Heart right ventricle (tissue), 16 donors: ENCODE measurements at places on chromosomes 2 and 18. TPM values are rescaled to one million over a fixed set of nuclear protein-coding genes. Genes with fewer than 3 reads are reported as not detected.

GRCh38 chr2:70939001-70939838, 3.5 kb downstream of the ATP6V1B1 start:
- no peaks in the 10 kb centered on the region for H3K27me3 ChIP-seq
- no peaks in the 10 kb centered on the region for H3K36me3 ChIP-seq

GRCh38 chr2:15548974-15549373, 12.2 kb downstream of the NBAS start:
- no peaks in the 10 kb centered on the region for H3K27me3 ChIP-seq
- no peaks in the 10 kb centered on the region for H3K4me1 ChIP-seq
- no peaks in the 10 kb centered on the region for H3K36me3 ChIP-seq
- H3K4me3 ChIP-seq, result no peak overlapping the region

LYPD6B gene
- total RNA-seq, result not detected

CNGA3 gene
- not detected for total RNA-seq

DNA sequence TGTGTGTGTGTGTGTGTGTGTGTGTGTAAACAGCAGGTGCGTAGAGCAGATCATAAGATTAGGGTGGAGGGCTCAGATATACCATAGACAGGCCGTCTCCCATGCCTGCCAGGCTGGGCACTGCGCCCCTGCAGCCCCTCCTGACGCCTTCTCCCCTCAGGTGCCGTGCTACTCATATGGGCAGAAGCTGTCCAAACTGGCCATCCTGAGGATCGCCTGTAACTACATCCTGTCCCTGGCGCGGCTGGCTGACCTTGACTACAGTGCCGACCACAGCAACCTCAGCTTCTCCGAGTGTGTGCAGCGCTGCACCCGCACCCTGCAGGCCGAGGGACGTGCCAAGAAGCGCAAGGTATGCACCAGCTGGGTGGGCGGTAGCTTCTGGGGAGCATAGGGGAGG, 10.0 kb downstream of the ATOH8 start:
- no peak overlapping the region for H3K4me3 ChIP-seq
- peaks cover 15% of the 10 kb centered on the region for H3K36me3 ChIP-seq
- peaks cover 87% of the 10 kb centered on the region for H3K4me1 ChIP-seq

GALNT5 gene
- total RNA-seq, result 0.08 TPM

GRCh38 chr2:9735335-9735734, 104.5 kb upstream of the YWHAQ start:
- H3K27me3 ChIP-seq, result no peaks in the 10 kb centered on the region
- H3K36me3 ChIP-seq, result no peaks in the 10 kb centered on the region
- no peak for DNase-seq

GRCh38 chr2:151306621-151307020, 17.2 kb upstream of the NMI start:
- no peak overlapping the region for H3K4me3 ChIP-seq
- H3K4me1 ChIP-seq, result no peaks in the 10 kb centered on the region
- H3K36me3 ChIP-seq, result no peaks in the 10 kb centered on the region
- H3K27ac ChIP-seq, result no peak overlapping the region

DNA sequence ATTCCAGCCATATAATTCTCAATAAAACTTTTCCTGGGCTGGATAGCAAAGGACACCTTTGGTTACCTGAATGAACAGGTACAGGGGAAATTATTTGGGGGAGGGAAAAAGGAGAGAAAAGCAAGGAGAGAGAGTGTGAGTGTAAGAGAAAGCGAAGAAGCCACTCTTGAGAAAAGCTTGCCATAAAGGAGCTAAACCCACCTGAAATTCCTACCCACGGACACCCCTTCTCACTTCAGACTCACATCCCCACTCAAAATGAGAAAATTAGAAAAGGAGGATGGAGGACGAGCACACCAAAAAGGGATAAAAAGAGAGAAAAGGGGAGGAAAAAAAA, 354 bp downstream of the ZEB2 start:
- no peaks in the 10 kb centered on the region for H3K4me1 ChIP-seq
- H3K36me3 ChIP-seq, result no peaks in the 10 kb centered on the region
- peak overlapping the region; percentile 50 for H3K4me3 ChIP-seq

DNA sequence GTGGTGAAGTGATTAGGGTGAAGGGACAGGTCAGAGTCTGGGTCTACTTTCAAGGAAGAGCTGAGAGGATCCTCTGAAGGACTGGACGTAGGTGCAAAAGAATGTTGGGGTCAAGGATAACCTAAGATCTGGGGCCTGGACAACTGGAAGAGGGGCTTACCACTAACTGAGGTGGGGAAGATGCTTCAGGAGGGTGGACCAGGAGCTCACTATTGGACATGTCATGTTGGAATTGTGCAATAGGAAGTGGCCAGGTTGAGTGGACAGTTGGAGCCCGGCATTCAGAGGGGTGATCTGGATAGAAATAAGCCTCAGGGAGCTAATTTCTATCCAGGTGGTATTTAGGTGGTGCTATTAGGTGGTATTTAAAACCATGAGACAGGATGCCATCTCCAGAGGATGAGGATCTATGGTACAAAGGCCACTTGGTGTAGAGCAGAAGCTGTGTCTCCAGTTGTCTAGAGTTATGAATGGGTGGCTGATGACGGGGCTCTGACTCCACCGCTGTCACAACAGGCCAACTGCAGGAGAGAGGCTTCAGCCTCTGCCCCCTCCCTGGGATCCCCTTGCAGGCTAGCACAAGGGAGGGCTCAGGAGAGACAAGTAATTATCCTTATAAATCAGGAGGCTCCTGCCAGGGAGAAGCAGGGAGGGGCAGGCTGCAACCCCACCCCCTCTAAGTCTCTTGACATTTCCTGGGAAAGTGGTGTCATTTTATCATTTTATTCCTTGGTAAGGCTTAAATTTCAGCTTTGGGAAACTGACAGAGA, 158.0 kb downstream of the SMAD7 start:
- DNase-seq, result no peak
- H3K4me3 ChIP-seq, result no peak overlapping the region
- peaks cover 61% of the 10 kb centered on the region for H3K4me1 ChIP-seq
- H3K27ac ChIP-seq, result no peak overlapping the region
- no peaks in the 10 kb centered on the region for H3K36me3 ChIP-seq
- H3K27me3 ChIP-seq, result no peaks in the 10 kb centered on the region

GRCh38 chr18:74797577-74798151, 200.0 kb downstream of the ZNF407 start:
- H3K4me3 ChIP-seq, result no peak overlapping the region
- H3K27ac ChIP-seq, result peak overlapping the region; percentile 69
- peaks cover 8% of the 10 kb centered on the region for H3K4me1 ChIP-seq

NEUROD1 gene
- total RNA-seq, result not detected

DNA sequence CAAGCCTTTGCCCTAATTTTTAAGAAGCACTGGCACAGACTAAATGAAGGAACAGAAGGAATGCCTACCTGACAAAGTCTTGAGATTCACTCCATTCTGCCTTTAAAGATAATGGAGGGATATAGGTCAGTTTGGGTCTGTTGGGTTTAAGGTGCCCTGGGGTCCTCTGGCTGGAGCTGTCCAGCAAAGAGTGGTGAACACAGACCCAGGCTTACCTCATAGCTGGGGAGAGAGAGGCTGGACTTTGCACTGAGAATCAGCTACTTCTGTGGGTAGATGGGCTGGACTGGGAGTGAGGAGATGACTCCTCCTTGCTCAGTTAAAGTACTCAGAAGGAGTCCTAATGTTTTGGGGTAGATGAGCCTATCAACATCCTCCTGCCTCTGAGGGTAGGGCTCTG, 64.4 kb upstream of the CXCR4 start:
- no peak overlapping the region for H3K4me3 ChIP-seq
- no peaks in the 10 kb centered on the region for H3K27me3 ChIP-seq
- no peak overlapping the region for H3K27ac ChIP-seq
- DNase-seq, result no peak
- no peaks in the 10 kb centered on the region for H3K4me1 ChIP-seq

GRCh38 chr2:182717416-182717815, 1.4 kb downstream of the DNAJC10 start:
- no peak overlapping the region for H3K27ac ChIP-seq
- H3K27me3 ChIP-seq, result no peaks in the 10 kb centered on the region
- no peak overlapping the region for H3K4me3 ChIP-seq
- H3K4me1 ChIP-seq, result peaks cover 24% of the 10 kb centered on the region

DNA sequence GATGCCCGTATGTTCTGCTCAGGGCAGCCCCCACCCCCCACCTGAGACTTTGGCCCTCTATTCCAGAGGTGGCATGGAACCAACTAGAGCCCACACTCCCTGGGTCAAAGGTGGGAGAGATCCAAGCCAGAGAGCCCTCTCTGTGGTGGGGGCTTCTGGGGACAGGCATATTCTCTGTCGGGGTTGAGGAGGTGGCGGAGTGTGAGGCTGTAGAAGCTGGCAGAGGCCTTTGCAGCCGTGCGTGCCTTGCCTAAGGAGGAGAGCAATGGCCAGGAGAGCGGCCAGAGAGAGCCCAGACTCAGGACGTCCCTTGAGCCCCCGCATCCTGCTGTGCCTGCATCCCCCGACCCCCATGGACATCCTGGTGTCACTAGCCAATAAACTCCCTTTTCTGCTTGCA, 79.2 kb upstream of the HPCAL1 start:
- H3K36me3 ChIP-seq, result no peaks in the 10 kb centered on the region
- no peak for DNase-seq
- no peak overlapping the region for H3K27ac ChIP-seq
- peaks cover 5% of the 10 kb centered on the region for H3K4me1 ChIP-seq

GRCh38 chr2:10119601-10120157, 2.9 kb upstream of the RRM2 start:
- peaks cover 34% of the 10 kb centered on the region for H3K4me1 ChIP-seq
- no peak overlapping the region for H3K4me3 ChIP-seq
- H3K27me3 ChIP-seq, result peaks cover 11% of the 10 kb centered on the region
- peak overlapping the region; percentile 59 for H3K27ac ChIP-seq
- H3K36me3 ChIP-seq, result no peaks in the 10 kb centered on the region

- no peak overlapping the region for H3K27ac ChIP-seq
- no peak overlapping the region for H3K4me3 ChIP-seq
- H3K4me1 ChIP-seq, result peaks cover 21% of the 10 kb centered on the region
Measured at GRCh38 chr2:72889991-72890390, 2.8 kb downstream of the SPR start.

DNA sequence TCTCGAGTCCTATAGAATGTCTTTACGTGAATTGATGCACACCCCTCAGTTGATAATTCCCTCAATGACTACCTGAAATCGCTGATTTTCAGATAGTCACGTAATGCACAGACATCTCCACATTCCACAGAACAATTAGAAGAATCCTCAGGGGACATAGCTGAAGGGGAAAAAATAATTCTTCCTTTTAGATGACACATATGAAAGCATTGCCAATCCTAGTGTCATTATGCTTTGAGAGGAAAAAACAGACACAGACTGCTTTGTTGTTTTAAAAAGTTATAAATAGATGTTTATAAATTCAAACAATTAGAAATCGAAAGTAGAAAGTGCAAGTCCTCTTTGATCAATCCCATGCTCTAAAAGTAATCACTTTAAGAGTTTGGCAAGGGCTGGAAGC, 100.6 kb upstream of the FN1 start:
- no peak overlapping the region for H3K4me3 ChIP-seq
- H3K4me1 ChIP-seq, result peaks cover 22% of the 10 kb centered on the region
- H3K27me3 ChIP-seq, result no peaks in the 10 kb centered on the region
- DNase-seq, result no peak

- H3K4me3 ChIP-seq, result no peak overlapping the region
- H3K4me1 ChIP-seq, result peaks cover 10% of the 10 kb centered on the region
- no peak for DNase-seq
- H3K36me3 ChIP-seq, result no peaks in the 10 kb centered on the region
- H3K27ac ChIP-seq, result peak overlapping the region; percentile 42
Measured at GRCh38 chr2:171342067-171342413, 91.8 kb downstream of the METTL8 start.

NEB gene
- total RNA-seq, result 19.2 TPM

- H3K27ac ChIP-seq, result no peak overlapping the region
- no peak overlapping the region for H3K4me3 ChIP-seq
- no peaks in the 10 kb centered on the region for H3K27me3 ChIP-seq
- H3K4me1 ChIP-seq, result peaks cover 10% of the 10 kb centered on the region
Measured at GRCh38 chr18:34729264-34729663, 19.2 kb downstream of the DTNA start.

NT5DC4 gene
- total RNA-seq, result not detected

DNA sequence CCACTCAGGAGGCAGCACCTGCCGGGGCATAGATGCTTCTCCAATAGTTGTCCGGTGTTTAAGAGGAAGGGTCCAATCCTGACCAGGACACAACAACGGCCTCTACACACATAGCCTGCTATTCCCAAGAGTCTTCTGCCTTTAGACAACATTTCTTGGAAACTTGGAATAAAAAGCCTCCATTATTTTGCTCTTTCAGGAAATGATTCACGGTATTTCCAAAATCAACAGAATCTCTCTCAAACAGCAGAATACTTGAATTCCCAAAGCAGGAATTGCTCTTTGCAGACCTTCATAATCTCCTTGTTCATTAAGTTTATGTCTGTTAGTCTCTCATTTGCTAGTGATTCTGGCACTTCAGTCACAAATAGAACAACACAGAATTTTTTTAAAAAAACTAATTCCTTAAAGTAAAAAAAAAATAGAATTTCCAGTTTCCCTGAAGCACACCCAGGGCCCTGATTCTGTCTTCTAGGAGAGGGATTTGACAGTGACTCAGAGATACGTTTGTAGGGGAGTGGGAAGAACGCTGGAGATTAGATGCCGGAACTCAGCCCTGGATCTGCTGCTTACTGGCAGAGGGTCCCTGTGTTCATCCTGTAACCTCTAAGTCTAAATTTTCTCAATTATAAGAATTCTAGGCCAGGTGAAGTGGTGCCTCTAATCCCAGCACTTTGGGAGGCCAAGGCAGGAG, 74.7 kb downstream of the NAB1 start:
- no peaks in the 10 kb centered on the region for H3K36me3 ChIP-seq
- no peak overlapping the region for H3K4me3 ChIP-seq
- H3K4me1 ChIP-seq, result peaks cover 14% of the 10 kb centered on the region
- DNase-seq, result peak; percentile 21
- no peaks in the 10 kb centered on the region for H3K27me3 ChIP-seq
- peak overlapping the region; percentile 54 for H3K27ac ChIP-seq

GRCh38 chr2:234682492-234683228, 185.8 kb upstream of the ARL4C start:
- H3K4me3 ChIP-seq, result no peak overlapping the region
- no peaks in the 10 kb centered on the region for H3K36me3 ChIP-seq
- H3K27ac ChIP-seq, result no peak overlapping the region

DNA sequence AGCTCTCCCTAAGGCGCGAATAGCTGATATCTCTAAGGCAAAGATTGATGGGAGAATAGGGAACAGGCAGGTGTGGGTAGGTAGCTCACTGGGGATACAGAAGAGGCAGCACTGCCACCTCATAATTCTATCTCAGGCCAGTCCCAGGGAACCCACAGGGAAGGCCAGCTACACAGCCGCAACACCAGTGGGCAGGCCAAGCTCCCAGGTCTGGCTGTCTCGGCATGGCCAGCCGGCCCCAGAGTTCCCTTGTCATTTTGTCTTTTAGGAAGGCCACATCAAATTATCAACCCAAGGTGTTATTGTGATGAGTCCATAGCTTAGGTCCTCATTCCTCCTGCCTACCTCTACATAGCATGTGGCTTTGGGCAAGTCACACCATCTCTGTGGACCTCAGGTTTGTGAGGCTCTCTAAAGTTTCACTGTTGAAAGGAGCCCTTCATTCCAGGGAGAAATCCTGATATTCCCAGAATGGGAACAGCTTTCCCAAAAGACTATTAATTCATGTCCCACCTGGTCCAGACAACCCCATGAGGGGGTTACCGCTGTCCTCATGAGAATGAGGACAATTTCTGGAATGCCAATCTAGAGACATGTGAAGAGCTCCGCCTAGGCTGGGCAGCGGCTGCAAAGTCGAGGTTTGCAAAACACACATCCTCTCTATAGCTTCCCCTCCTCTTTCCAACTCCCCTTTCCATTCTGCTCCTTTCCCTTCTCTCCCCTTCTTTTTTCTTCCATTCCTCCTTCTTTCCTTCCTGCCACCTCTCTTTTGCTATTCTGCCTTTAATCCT, 287.1 kb upstream of the ID2 start:
- H3K36me3 ChIP-seq, result no peaks in the 10 kb centered on the region
- DNase-seq, result no peak
- H3K4me3 ChIP-seq, result no peak overlapping the region

GRCh38 chr2:67456428-67456827, 59.3 kb downstream of the ETAA1 start:
- no peaks in the 10 kb centered on the region for H3K36me3 ChIP-seq
- DNase-seq, result no peak
- no peak overlapping the region for H3K27ac ChIP-seq
- no peaks in the 10 kb centered on the region for H3K27me3 ChIP-seq

TYMS gene
- total RNA-seq, result 4.7 TPM
